Astrocyte of the hippocampus (primary cell): ENCODE measurements at places on chromosomes 1 and 21.

DNA sequence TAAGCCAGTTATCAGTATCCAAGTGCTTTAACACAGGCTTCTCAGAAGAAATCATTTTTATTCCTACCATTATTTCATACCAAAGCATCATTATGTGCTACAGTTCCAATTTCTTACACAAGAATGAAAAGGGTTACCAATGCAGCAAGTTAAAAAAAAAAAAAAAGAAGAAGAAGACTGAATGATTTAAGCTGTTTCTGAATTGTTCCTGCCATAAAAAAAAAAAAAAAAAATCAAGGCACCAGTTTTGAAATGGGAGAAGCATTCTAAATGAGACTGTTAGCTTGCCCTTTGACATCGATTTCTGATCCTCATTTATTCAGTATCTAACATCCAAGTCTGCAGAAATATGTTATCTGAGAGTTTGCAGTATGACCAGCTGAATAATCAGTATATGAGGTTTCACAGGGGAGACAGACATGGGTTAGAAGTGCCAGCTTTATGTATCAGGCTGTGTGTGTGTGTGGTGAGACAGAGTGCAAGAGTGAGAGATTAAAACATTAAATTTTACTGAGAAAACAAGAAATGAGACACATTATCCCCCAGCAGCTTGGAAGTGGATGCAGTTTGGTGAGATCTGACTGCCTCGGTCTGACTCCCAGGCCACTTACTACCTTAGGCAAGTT lies 105.8 kb downstream of the COLGALT2 start:
- DNase-seq: no peak

GRCh38 chr1:46516200-46516950 lies 26.7 kb downstream of the DMBX1 start:
- no peak for DNase-seq

- no peak for DNase-seq
Measured at GRCh38 chr1:54818461-54819194, 17.5 kb upstream of the TTC22 start.

DNA sequence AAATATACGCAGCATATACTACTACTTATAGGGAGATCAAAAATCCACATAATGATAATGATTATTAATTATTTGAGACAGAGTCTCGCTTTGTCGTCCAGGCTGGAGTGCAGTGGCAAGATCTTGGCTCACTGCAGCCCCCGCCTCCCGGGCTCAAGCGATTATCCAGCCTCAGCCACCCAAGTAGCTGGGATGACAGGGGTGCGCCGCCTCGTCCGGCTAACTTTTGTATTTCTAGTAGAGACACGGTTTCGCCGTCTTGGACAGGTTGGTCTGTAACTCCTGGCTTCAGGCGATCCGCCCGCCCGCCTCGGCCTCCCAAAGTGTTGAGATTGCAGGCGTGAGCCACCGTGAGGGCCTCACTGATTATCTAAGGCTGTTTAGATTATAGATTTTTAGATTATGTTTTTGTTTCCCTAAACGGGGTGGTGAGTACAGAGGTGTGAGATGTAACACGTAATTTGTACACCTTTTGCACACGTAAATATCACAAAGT lies 548 bp upstream of the SLC25A33 start:
- DNase-seq: no peak

DNA sequence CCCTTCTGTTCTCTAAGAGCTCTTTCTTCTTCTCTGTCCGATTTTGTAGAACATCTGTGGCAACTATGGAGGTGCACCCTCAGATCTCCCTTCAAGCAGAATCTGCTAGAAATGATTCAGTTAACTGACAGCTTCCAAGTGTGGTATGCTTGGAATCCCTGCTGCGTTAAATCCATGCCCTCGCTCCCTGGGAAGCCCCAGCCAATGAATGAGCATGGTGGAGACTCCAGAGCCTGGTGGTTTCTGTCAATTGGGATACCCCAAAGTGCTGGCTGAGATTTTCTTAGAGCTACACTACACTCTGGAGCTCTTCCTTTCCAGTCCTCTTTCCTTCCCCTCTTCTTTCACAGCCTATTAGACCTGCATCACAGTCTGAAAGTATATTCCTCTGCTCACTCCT lies 116.3 kb upstream of the C1orf21 start:
- DNase-seq: peak; percentile 68

DNA sequence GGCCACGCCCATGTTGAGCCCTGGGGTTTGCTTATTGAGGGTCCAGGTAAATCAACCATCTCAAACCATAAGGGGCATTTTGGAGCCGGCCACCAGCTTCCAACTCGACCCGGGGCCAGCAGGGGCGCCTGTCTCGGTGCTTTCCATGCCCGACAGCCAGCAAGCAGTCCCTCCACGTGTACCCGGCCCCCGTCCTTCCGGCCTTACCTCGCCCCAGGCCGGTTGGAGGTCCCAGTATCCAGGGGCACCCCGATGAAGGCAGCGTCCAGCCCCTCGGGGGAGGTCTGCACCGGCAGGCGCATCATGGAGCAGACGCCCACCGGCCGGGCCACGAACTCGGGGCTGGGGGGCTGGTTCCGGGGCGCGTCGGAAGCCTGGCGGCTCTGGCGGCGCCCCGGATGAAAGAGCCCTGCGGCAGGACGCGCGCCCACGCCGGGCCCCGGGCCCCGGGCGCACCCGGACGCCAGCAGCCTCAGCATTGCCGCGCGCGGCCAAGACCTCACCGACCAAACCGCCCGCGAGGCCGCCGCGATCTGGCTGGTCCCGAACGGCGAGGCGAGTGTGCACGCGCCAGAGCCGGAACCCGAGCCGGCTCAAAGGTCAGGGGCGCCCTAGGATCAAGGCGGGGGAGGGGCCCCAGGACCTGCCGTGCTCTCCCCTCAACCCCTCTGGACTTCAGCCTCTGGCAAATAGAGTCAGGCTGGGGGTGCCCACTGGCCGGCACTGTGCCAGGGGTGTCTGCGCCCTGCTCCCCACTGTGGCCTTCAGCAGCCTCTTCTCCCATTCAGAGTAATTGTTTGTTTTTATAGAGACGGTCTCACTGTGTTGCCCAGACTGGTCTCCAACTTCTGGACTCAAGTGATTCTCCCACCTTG lies at the start of gene AGMAT:
Gene AGMAT (minus strand): TSS at position 563 of the 875 bp plus-strand sequence. CDS start 84 bp downstream, at position 479.
- DNase-seq: peak; percentile 65

DNA sequence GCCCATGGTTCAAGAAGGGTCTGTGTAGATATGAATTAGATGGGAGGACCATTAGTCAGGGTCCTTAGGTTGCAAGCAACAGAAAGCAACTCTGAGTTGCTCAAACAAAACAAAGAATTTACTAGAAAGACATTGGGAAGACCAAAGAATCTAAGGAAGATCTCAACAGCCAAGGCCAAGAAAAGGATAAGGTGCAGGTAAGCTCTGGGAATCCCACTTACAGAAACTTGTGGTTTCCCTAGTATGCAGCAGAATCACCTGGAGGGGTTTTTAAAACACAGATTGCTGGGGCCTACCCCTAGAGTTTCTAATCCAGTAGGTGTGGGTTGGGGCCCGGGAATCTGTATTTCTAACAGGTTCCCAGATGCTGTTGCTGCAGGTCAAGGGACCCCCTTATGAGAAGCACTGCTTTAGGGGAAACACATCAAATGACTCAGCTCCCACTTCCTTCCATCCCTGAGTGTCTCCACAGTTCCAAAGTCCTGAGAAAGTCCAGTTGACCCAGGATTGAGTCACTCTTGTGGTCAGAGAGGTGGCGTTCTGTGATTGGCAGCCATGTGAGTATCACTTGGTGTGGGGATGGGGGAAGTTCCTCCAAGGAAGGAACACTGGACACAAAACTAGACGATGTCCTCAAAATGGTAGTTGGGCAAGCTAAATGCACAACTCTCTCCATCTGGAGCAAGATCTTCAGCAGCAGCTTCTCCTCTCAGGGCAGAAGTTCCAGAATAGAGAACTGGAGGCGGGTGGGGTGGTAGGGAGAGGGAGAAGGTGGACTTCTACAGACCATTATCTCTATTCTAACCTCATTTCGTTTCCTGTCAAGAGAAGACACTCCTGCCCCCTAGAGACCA lies 24.2 kb upstream of the EYA3 start:
- DNase-seq: peak; percentile 53

GRCh38 chr1:11647333-11647732 lies 6.9 kb downstream of the FBXO2 start:
- no peak for DNase-seq

GRCh38 chr1:11828511-11828910 lies 19.1 kb downstream of the NPPA start:
- DNase-seq: no peak

GRCh38 chr1:32729254-32730046 lies 26.9 kb upstream of the SYNC start:
- DNase-seq: no peak

DNA sequence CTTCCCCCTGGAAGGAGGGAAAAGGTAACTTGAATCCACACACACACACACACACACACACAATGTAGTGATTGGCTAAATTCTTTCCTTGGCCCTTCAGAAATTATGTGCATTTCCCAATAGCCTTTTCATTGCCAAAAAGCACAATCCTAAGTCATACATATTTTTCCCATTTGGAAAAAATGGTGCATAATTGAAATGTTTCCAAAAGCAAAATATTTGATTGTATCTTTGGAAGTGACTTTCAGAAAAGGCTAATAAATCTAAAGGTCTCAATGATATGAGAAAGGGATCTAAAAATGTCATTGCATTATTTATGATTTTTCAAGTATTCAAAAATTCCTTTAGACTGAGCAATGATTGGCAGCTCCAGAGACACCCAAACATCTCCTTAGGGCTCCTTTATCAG lies 43.5 kb upstream of the NEK7 start:
- DNase-seq: no peak

DNA sequence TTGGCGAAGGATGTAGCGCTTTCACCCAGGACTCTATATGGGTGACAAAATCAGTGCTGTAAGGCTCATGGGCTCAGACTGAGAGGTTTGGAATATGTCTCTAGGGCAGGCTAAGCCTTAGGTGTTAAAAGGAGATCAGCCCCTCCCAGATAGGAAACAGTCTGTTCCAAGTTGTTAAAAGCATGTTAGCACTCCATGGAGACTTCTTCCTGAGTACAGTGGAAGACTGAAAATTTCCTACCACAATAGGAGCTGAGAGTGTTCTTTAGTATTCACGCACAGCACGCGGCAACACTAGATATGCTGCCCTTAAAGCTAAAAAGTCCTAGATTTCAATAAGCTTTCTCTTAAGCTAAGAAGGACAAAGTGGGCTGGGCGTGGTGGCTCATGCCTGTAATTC lies 122.1 kb downstream of the TRABD2B start:
- DNase-seq: no peak

- no peak for DNase-seq
Measured at GRCh38 chr21:46003575-46004007, 22.0 kb downstream of the COL6A1 start.

DNA sequence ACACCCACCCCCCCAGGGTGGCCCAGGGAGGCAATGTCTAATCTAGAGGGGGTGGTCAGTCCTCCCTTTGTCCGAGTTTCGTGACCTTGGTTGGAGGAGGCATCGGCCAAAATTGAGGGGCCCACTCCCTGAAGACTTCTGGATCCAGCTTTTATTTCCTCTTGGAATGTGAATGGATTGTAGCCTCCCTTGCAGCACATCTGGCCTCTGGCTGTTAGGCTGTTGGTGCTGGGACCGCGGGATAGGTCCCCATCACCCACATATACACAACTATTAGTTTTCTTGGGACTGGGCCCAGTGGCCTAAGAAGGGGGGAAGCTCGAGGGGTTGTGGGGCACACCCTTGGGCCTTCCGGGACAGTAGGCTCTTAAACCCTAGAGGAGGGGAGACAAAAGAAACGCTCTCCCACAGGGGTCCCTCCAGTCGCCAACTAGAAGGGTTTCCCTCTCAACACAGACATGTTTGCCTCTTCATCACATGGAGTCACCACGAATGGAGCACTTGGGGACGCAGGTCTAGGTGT lies 2.5 kb downstream of the LHX4 start:
- DNase-seq: no peak

DNA sequence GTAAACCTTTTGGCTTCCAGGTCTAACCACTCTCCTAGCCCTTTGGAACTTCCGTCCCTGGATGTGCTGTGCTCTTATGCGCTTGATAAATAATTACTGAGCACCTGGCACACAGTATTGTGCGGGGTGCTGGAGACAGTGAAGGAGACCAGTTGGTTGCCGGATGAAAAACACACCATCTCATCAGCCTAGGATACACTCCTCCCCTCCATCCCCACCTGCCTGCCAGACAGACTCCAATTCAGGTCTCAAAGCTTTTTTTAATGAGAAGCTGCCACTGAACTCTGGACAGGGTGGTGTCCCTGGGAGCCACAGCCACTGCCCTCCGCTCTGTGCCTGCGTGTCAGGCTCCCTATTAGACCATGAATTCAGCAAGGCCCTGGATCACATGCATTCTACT lies 9.2 kb downstream of the GNB1 start:
- DNase-seq: no peak

DNA sequence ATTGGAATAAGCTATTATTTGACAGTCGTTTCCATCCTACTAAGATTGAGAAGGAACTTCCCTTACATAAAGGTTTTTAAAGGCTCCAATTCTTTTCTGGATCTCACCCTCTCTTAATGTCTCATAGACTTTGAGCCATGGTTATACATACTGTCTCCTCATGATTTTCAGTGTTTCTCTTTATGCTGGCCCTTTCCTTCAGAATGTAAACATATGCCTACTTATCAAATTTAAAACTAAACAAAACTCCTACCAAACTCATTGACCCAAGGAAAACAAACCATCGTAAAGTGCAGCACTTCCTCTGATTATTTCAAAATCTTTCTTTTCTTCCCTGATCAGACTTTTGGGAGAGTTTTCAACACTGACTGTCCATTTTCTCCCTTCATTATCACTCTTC lies 163.4 kb upstream of the DPYD start:
- DNase-seq: no peak

GRCh38 chr1:79899914-79900313 lies 893.4 kb upstream of the ADGRL4 start:
- DNase-seq: peak; percentile 87

- DNase-seq: no peak
Measured at GRCh38 chr1:29521811-29522580, 285.7 kb downstream of the PTPRU start.

DNA sequence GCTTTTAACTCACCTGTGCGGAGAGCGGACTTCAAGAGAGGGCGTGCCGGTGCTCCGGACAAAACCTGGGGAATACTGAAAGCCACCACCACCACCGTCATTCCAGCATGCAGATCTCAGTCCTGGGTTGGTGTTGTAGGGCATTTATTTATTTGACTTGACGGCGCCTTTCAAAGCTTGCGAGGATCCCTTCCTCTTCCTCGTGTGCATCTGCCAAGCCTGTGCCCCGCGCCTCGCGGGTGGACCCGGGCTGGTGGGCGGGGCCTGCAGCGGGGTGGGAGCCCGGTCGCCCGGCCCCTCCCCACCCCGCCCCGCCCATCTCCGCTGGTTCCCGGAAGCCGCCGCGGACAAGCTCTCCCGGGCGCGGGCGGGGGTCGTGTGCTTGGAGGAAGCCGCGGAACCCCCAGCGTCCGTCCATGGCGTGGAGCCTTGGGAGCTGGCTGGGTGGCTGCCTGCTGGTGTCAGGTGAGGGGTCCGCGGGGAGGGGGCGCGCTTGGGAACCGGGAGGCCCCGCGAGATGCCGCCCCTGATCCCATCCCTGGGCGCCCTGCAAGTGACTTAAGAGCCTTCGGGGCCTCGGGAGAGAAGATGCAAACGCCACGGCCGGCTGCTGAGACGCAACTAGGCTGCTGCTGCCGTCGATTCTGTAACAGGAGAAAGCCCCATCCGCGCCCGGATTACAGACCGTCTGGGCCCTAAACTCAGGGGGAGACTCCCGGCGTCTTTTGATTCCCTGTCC lies at the start of gene IL10RB:
Gene IL10RB (plus strand): TSS at position 318 of the 739 bp plus-strand sequence. CDS start 99 bp downstream, at position 417.
- peak; percentile 82 for DNase-seq

- DNase-seq: no peak
Measured at GRCh38 chr1:220195701-220196100, 76.6 kb downstream of the RAB3GAP2 start.

GRCh38 chr21:33339918-33340317 lies 15.1 kb downstream of the IFNAR1 start:
- DNase-seq: no peak

- no peak for DNase-seq
Measured at GRCh38 chr1:234396871-234397270, 23.6 kb downstream of the COA6 start.
